ENCODE measurements at places on chromosomes 5 and 9.

DNA sequence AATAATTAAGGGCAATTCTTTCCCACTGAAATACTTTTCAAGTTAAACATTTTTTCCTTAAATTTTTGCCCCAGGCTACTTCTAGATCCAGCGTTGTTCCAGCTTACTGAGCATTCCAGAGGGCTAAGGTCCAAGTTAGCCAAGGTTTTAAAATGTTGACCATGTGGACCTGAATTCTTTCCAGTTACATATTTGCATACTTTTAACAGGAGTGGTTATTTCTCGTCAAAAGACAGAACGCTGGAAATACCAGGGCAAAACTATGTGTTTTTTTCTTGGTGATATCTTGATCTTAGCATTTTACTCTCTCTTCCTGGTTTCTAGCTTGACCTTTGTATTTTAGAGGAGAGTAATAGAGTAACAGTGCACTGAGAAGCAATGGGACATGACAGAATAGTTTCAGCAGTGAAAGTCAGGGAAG lies 32.8 kb downstream of the TMC1 start:
- no peaks in the 10 kb centered on the region for H3K36me3 ChIP-seq
- H3K27me3 ChIP-seq, result no peaks in the 10 kb centered on the region

GRCh38 chr9:126615245-126615790 lies 1.6 kb downstream of the LMX1B start:
- no peak overlapping the region for H3K4me3 ChIP-seq
- H3K27me3 ChIP-seq, result peaks cover 30% of the 10 kb centered on the region
- DNase-seq, result no peak
- H3K36me3 ChIP-seq, result no peaks in the 10 kb centered on the region
- peaks cover 36% of the 10 kb centered on the region for H3K4me1 ChIP-seq

DNA sequence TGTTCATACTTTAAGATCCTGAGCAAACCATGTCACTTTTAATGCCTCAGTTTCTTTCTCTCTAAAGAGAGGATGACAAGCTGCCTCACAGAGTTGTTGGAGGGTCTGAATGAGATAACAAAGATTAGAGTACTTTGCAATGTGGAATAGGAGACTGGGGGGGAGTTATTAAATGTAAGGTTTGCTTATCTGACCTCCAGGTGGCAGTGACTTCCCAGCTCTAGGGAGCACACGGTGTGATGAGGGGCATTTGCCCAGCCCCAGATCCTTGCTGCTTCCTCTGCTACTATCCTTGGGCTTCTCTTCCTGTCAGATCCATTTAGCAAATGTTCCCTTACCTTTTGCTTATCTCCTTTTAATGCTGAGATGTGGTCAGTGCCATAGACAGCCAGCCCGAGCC lies 30.7 kb downstream of the ENHO start:
- no peak overlapping the region for H3K27ac ChIP-seq
- H3K36me3 ChIP-seq, result no peaks in the 10 kb centered on the region
- H3K4me3 ChIP-seq, result no peak overlapping the region
- H3K27me3 ChIP-seq, result peaks cover 5% of the 10 kb centered on the region
- H3K4me1 ChIP-seq, result no peaks in the 10 kb centered on the region

- DNase-seq, result no peak
- no peaks in the 10 kb centered on the region for H3K27me3 ChIP-seq
- peaks cover 35% of the 10 kb centered on the region for H3K36me3 ChIP-seq
These were observed 7.1 kb upstream of the PLAC8L1 start for GRCh38 chr5:146112476-146112875.

- no peak for DNase-seq
- no peak overlapping the region for H3K27ac ChIP-seq
- no peaks in the 10 kb centered on the region for H3K36me3 ChIP-seq
- no peak overlapping the region for H3K4me3 ChIP-seq
- H3K27me3 ChIP-seq, result no peaks in the 10 kb centered on the region
- no peaks in the 10 kb centered on the region for H3K4me1 ChIP-seq
These were observed 1916.7 kb downstream of the EFNA5 start for GRCh38 chr5:105754056-105754455.

DNA sequence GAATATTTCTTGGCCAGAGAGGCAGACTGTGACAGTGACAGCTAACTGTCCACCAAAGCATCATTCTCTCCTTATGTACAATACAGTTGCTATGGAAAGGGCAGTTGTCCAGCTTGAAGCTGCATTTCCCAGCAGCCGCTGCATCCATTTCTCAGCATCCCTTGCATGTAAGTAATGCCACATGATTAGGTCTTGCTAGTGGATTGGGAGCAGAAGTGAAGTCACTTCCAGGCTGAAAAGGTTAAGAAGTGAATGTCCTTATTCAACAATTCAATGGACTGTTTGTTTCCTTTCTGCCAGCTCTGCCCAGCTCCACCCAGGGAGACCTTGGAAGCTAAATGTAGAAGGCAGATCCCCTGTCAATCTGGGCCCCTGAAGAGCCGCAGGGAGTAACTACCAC lies 26.1 kb upstream of the RETREG1 start:
- H3K27ac ChIP-seq, result no peak overlapping the region
- H3K27me3 ChIP-seq, result no peaks in the 10 kb centered on the region
- no peaks in the 10 kb centered on the region for H3K4me1 ChIP-seq
- DNase-seq, result no peak
- H3K36me3 ChIP-seq, result no peaks in the 10 kb centered on the region
- H3K4me3 ChIP-seq, result no peak overlapping the region

DNA sequence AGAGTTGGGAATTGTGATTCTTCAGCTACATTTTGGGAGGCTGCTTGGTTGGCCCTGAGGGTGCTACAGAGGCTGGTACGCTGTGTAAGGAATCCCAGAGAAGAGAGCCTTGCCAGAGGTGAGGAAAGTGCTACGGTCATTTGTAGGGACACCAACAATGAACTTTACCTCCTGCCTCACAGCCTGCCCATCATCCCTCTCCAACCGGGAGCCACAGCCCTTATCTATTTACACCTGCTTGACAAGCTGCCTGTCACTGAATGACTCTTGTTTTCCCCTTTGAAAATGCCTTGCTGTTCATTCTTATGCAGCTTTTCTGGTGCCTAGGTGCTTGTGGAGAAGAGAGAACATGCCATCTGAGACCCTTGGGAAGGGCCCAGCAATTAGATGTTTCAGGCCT lies 110.8 kb downstream of the PCSK1 start:
- no peaks in the 10 kb centered on the region for H3K27me3 ChIP-seq
- no peak for DNase-seq
- H3K4me3 ChIP-seq, result no peak overlapping the region
- no peaks in the 10 kb centered on the region for H3K36me3 ChIP-seq

- no peak for DNase-seq
- no peaks in the 10 kb centered on the region for H3K27me3 ChIP-seq
- no peaks in the 10 kb centered on the region for H3K4me1 ChIP-seq
- H3K4me3 ChIP-seq, result no peak overlapping the region
- no peak overlapping the region for H3K27ac ChIP-seq
These were observed 619.4 kb upstream of the KLF4 start for GRCh38 chr9:108108852-108109448.

Data from CD4-positive, CD25-positive, alpha-beta regulatory T cell (primary cell).